ENCODE measurements at places on chromosomes 5 and 9. TPM values are rescaled to one million over a fixed set of nuclear protein-coding genes. Genes with fewer than 3 reads are reported as not detected.

GRCh38 chr5:9512457-9512856 is 33.4 kb downstream of the SEMA5A start:
- H3K4me1 ChIP-seq, result peaks cover 25% of the 10 kb centered on the region
- H3K27me3 ChIP-seq, result no peaks in the 10 kb centered on the region
- H3K27ac ChIP-seq, result no peak overlapping the region
- H3K4me3 ChIP-seq, result no peak overlapping the region
- peaks cover 9% of the 10 kb centered on the region for H3K36me3 ChIP-seq

The CPEB4 gene
- total RNA-seq, result 36.5 TPM

The FAF2 gene
- total RNA-seq, result 22.9 TPM

DNA sequence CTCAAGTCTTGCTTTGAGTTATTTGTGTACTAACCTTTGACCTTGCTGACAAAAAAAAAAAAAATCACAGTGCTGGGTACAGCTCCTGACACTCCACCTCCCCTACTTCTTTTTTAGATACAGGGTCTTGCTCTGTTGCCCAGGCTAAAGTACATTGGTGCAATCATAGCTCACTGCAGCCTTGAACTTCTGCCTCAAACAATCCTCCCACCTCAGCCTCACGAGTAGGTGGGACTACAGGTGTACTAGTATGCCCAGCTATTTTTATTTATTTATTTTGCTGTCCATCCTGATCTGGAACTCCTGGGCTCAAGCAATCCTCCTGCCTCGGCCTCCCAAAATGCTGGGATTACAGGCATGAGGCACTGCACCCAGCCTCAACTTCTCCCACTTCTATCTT is 57.2 kb upstream of the KCNMB1 start:
- H3K27me3 ChIP-seq, result peaks cover 2% of the 10 kb centered on the region
- no peaks in the 10 kb centered on the region for H3K4me1 ChIP-seq
- no peaks in the 10 kb centered on the region for H3K36me3 ChIP-seq

The LCN6 gene
- total RNA-seq, result not detected

DNA sequence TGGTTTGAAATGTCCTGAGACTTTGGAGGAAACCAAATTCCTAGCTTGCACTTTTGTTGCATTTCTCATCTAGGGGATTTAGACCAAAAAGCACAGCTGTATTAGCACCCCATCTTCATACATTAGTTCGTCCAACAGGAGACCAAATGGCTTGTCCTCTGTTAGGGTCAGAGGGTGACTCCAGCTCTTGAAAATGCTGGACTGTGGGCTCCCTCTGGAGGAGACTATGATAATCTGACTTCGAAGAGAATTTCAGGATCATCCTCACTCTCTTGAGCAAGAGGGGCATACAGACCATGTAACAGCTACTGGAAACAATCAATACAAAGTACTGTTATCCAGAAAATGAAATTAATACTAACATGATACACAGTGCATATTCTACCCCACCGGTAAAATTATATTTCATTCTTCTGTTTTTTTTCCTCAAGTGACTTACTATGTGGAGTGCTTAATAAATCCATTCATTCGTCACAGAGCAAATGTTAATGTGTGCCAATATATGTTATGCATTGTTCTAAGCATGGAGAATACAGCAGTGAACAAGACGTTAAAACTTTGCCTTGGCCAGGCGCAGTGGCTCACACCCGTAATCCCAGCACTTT is 63.7 kb upstream of the PPP2CA start:
- H3K4me1 ChIP-seq, result no peaks in the 10 kb centered on the region
- no peak overlapping the region for H3K4me3 ChIP-seq
- DNase-seq, result peak; percentile 80
- H3K27me3 ChIP-seq, result no peaks in the 10 kb centered on the region

The NRARP gene
- 2.5 TPM for total RNA-seq

All from muscle of leg (tissue), 16 donors.